ENCODE measurements at places on chromosomes 11 and 22.

- no peak for DNase-seq
Measured at GRCh38 chr11:114166897-114167323, 107.4 kb downstream of the ZBTB16 start.

DNA sequence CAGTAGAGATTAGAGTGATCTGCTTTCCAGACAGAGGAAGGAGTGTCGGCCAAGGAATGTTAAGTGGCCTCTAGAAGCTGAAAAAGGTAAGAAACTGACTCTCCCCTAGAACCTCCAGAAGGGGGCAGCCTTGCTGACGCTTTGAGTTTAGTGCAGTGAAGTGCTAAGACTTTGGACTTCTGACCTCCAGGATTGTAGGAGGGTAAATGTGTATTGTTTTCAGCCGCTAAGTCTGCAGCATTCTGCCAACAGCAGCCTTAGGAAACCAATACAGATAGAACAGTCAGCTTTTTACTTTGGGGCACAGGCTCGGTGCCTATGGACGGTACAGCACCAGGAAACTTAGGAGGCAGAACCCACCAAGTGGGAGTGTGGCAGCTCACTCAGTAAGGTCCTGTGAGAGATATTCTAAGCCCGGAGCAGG lies 3.6 kb upstream of the TBC1D22A start:
- DNase-seq: peak; percentile 39

DNA sequence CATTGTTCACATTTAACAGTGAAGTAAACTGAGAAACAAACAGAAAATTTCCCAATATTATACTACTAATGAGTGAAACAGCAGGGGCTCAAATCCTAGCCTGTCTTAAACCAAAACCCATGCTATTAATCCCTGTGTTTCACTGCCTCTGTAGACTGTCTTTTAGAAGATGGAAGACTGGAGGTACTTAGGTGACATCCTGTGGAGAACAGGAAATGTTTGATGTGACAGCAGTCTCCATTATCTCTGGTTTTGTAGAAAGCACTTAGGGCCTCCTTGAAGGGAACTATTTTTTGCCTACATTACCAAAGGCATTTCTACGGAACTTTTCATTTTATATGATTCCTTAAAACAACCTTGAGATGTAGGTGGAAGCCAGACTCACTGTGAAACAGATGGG lies 288.1 kb upstream of the SORL1-AS1 start:
- DNase-seq: no peak

GRCh38 chr22:24730864-24731263 lies 43.7 kb downstream of the PIWIL3 start:
- no peak for DNase-seq

GRCh38 chr11:17898782-17899181 lies 114.1 kb downstream of the SERGEF start:
- DNase-seq: no peak

DNA sequence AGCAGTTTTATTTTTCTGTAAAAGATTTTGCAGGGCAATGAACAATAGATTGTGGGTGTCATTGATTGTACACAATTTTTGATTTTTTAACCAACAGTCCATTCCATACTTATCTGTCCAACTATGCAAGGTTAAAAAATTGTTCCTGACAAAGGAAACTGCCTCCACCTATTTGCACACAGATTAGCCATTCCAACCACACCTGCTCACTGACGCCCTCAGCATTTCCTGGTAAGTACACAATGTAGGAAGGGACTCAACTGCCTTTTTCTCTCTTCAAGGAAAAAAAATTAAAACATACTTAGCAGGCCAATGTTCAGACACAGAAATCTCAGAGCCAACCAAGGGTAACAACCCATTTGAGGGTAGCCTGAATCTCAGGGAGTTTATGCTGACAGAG lies 4.3 kb upstream of the FUT4 start:
- DNase-seq: no peak

- no peak for DNase-seq
Measured at GRCh38 chr22:19654338-19654987, 59.8 kb upstream of the SEPTIN5 start.

DNA sequence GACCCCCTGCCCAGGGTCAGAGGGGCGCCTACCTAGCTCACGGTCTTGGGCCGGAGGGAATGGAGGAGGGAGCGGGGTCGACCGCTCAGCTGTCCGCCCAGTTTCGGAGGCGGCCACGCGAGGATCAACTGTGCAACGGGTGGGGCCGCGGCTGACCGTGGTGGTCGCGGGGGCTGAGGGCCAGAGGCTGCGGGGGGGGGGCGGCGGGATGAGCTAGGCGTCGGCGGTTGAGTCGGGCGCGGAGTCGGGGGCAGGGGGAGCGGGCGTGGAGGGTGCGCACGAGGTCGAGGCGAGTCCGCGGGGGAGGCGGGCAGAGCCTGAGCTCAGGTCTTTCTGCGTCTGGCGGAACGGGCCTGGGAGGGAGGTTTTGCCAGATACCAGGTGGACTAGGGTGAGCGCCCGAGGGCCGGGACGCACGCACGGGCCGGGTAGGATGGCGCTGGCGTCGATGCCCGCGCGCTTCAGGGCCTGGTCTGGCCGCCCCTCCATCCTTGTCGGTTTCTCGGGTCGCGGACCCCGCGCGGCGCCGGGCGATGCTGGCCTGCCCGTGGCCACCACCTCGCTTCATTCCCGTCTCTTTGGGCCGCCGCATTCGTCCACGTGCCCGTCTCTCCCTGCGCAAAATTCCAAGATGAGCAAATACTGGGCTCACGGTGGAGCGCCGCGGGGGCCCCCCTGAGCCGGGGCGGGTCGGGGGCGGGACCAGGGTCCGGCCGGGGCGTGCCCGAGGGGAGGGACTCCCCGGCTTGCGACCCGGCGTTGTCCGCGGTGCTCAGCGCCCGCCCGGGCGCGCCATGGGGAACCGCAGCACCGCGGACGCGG lies at the start of gene DRD4:
TSS of gene DRD4 (plus strand) at position 759 of the 822 bp plus-strand sequence. CDS start at position 795, 36 bp downstream.
- no peak for DNase-seq

GRCh38 chr22:40250608-40251007 lies 72.9 kb downstream of the TNRC6B start:
- no peak for DNase-seq

DNA sequence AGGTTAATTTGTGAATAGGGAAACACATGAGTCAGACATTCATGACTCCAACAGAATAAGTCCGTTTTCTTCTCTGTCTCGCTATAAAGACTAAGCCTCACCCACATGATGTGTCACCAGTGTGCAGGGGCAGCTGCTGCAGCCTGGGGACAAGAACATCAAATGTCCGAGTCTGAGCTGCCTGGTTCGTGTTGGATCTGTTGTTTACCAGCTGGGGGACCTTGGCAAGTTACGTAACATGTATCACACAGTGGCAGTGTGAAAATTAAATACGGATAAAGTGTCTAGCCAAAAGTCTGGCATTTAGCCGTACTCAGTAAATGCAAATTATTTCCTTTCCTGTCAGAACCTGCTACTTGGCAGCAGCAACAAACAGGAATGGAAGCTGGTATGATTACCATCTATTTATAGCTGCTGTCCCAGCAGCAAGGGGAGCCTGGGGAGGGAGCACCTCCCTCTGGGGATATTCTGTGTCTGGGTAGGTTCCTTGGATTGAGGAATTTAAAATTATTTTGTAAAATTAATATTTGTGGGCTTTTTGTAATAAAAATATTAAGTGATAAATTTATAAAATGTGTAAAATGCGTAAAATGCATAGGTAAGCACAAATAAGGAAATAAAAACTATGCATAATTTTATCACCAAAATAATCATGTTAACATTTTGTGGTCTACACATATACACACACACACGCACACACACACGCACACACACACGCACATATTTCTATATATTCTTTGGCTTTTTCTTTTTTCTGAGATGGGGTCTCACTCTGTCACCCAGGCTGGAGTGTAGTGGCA lies 1.3 kb upstream of the CLDN25 start:
- no peak for DNase-seq

DNA sequence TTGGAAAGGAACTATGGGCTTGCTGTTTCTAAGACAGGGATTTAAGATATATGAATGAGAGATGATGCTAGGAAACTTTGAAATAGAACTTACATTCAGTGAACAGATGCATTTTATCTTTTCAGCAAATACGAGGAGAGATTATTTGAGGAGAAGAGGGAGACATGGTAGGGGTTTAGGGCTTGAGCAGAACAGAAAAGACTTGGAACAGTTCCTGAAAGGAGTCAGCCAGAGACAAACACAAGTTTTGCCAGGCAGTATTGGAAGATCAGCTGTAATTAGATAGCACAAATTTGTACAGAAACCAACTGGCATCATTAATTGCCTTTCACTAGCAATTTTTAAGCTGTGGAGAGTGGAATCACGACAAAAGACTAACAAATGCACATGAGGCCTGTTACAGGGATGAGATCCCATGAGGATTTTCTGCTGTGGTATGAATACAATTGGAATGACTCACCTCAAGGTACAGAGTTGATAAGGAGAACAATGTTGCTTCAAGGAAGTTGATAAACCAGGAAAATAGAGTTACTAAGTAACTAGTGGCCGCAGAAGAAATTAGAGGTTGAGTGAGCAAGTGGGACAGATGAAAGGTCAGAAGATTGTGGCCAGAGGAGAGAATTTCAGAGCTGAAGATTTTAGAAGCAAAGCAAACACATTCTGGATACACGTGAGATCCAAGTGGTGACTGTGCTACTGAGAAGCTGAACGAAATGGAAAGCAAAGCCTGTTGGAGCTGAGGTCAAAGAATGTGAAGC lies 67.9 kb downstream of the CYB5R2 start:
- no peak for DNase-seq

DNA sequence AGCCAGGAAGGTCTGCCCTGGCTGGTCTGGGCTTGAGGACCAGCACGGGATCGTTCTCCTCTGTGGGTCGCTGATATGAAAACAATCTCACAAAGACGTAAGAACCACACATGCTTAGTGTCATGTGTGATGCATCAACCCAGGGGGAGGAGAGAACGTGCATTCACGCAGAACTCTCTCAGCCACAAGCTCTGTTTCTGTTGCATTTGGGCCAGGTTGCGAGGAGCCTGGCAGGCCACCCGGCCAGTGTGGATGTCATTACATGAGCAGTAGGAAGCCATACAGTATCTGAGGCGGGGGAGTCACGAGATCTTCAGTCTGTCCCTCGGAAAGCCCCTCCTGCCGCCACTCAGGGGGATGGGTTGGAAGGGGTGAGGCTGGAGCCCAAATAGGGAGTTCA lies 53.1 kb upstream of the KCNQ1OT1 start:
- no peak for DNase-seq

- DNase-seq: no peak
Measured at GRCh38 chr11:112425121-112425520, 164.5 kb upstream of the PLET1 start.

- DNase-seq: no peak
Measured at GRCh38 chr22:41217553-41218157, 12.5 kb downstream of the L3MBTL2 start.

GRCh38 chr11:44179173-44179572 lies 83.7 kb downstream of the EXT2 start:
- no peak for DNase-seq

DNA sequence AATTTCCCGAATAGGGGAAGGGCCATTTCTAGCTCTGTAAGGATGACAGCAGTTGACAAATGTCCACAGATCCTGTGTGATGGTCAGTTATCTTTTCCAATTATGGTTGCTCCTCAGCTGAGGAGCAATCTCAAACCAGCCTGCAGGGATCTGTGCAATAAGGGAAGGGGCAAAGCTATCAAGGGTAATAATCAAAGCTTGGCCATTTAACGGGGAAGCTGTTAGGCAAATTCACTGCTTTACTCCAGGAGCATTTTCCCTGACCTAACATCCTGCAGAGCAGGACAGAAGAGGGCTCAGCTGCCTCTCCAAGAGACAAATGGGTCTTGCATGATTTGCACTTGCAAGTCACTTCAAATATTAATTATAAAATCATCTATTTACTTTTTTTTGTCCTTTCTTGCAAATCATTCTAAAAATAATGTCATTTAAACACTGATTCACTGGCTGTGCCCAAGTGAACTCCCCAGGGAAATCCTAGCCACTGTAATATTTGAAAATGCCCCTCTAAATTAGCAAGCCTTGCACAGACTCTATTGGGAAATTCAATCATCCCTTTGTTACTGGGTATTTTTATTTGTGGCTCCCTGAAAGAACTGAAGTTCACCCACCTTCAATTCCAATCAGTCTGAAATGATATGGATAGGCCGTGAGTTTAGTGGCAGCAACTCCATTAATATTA lies 1256.7 kb downstream of the LRRC4C start:
- no peak for DNase-seq

DNA sequence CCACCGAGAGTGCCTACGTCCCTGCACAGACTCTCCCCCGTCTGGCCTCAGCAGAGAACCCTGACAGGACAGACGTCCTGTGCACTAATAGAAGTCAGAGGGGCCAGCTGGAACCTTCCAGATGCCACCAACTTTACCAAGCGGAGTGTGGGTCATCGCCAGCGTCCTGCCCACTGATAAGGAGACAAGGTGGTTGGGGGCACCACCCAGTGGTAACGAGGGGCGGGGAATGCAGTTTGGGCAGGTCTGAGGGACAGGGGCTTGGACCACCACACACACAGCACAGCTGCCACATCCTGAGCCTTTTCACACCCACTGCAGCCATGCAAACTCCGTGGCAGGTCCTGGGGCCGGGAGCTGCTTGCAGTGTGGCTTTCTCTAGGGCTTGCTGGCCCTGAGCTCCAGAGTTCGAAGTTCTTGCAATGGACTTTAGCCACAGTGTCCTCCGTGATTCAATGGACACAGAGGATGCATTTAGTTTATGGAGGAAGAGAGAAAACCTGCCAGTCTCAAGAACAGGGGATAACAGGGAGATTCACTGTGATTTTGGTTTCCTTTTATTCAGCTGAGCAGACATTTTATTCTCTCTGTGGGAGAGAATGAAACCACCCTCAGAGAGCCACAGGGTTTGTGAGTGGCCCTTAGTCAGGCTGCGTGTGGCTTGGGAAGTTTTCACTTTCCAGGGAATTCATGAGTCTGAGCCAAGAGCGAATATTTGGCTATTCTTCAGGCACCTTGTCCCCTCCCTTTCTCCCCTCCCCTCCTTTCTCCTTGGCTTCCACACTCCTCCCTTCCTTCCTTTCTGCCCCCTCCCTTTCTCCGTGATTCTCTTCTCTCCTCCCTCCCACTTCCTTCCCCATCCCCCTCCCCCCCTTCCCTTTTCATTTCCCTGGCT lies 13.1 kb downstream of the MRGPRG start:
- no peak for DNase-seq

- DNase-seq: no peak
Measured at GRCh38 chr11:68202165-68202564, 10.9 kb downstream of the KMT5B start.

- no peak for DNase-seq
Measured at GRCh38 chr22:20026996-20027601, 6.2 kb downstream of the TANGO2 start.

GRCh38 chr11:119093942-119094815 lies 7.5 kb downstream of the DPAGT1 start:
- DNase-seq: peak; percentile 50

Measured in stimulated activated CD4-positive, alpha-beta T cell treated with anti-CD3 and anti-CD28 coated beads, Interleukin-1b, Interleukin-23, amount 100 ng/mL, for 4 hours (primary cell).